Psoas muscle (tissue), 8 donors: ENCODE measurements at places on chromosomes 2 and 18. TPM values are rescaled to one million over a fixed set of nuclear protein-coding genes. Genes with fewer than 3 reads are reported as not detected.

DNA sequence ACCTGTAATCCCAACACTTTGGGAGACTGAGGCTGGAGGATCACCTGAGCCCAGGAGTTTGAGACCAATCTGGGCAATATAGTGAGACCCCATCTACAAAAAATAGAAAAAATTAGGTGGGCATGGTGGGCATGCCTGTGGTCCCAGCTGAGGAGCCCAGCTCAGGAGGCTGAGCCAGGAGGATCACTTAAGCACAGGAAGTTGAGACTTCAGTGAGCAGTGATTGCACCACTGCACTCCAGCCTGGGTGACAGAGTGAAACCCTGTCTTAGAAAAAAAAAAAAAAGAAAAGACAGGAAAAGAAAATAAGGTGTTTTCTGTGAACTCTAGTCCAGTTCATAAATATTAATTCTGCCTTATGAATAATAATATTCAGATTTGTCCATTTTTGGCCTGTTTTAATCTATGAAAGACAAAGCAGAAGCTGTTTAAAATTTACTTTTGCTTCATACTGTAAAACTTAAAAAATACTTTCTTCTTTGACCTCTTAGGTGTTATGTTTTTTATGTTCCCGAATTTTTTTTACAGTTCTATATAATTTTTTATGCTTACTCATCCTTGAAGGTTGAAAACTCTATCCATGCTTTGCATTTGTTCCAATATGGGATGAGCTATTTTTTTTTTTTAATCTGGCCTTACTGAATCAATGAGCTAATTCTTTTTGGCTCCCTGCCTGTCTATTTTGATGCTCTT lies 8.4 kb upstream of the ANXA4 start:
- DNase-seq: no peak
- no peaks in the 10 kb centered on the region for H3K27me3 ChIP-seq
- H3K27ac ChIP-seq: no peak overlapping the region
- no peak overlapping the region for H3K4me3 ChIP-seq
- no peaks in the 10 kb centered on the region for H3K4me1 ChIP-seq

DNA sequence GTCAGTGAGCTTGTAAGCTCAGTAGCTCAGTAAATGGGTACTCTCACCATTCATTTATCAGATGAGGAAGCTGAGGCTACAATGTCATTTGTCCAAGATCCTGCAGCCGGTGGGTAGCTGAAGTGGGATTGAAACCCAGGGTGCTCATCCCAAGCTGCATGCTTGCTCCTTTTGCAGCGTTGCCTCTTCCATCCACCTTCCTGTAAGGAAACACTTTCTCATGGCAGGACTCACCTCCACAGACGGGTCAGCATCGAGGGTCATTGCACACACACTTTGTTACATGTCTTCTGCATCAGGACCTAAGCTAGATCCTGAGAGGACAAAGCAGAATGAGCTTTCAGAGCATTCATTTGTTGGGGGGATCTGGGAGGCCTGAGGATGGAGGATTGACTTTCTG lies 60.7 kb downstream of the ACOXL start:
- no peaks in the 10 kb centered on the region for H3K4me1 ChIP-seq
- no peaks in the 10 kb centered on the region for H3K27me3 ChIP-seq
- DNase-seq: no peak
- H3K27ac ChIP-seq: no peak overlapping the region
- no peak overlapping the region for H3K4me3 ChIP-seq

GRCh38 chr2:31694444-31694843 lies 113.7 kb upstream of the SRD5A2 start:
- no peaks in the 10 kb centered on the region for H3K36me3 ChIP-seq
- no peaks in the 10 kb centered on the region for H3K4me1 ChIP-seq

- no peak overlapping the region for H3K4me3 ChIP-seq
- no peaks in the 10 kb centered on the region for H3K36me3 ChIP-seq
- H3K27me3 ChIP-seq: peaks cover 2% of the 10 kb centered on the region
- H3K27ac ChIP-seq: no peak overlapping the region
- H3K4me1 ChIP-seq: no peaks in the 10 kb centered on the region
Observed at GRCh38 chr2:207037896-207038295, 98.6 kb downstream of the CPO start.

DNA sequence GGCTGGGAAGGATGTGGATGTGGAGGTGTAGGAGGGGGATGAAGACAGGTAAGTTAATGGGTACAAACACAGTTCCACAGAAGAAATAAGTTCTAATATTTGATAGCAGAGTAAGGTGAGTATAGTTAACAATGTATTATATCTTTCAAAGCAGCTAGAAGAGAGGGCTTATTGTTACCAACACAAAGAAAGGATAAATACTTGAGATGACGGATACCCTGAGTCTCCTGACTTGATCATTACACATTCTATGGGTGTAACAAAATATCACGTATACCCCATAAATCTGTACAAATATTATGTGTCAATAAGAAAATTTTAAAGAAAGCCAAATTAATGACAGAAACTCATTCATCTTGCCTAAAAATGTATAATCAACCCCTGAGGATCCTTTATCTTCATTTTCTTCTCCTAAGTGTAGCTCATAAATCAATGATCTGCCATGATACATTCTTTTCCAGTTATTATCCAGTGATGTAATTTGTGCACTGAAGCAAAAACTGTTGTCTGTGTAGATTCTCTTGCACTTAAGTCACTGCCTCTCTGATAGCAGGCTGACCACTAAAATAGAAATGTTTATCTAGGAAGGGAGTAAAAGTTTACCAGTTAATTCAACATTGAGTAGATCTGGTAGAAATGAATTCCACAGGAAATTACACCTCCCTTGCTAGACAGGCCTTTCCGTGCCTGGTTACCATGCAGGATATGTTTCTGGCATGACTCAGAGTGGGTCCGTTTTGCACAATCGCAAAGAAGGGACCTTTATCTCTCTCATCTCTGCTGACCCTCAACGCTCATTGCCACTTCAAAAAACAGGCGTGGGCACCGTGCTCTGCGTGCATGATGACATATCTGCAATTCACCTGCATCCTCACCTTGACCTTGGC lies 249.7 kb upstream of the NCKAP5 start:
- H3K27ac ChIP-seq: no peak overlapping the region
- no peak overlapping the region for H3K4me3 ChIP-seq
- H3K27me3 ChIP-seq: no peaks in the 10 kb centered on the region
- no peaks in the 10 kb centered on the region for H3K4me1 ChIP-seq
- no peaks in the 10 kb centered on the region for H3K36me3 ChIP-seq

DNA sequence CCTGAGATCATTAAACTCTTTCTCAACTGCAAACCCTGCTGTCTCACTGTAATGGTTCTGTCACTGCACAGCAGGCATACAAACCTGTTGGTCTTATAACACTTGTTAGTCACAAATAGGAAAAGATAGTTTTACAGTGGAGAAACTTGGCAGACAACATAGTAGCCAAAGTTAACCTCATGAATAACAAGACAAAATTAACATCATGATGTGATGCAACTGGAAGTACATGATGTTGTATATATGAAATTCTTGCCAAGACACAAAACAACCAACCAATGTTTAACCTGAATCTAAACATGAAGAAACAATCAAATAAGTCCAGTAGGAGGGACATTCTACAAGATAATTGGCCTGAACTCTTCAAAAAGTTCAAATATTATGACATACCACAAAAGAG lies 189.3 kb downstream of the RNF152 start:
- H3K4me3 ChIP-seq: no peak overlapping the region
- H3K27me3 ChIP-seq: no peaks in the 10 kb centered on the region
- no peak overlapping the region for H3K27ac ChIP-seq
- H3K36me3 ChIP-seq: no peaks in the 10 kb centered on the region
- no peak for DNase-seq

GRCh38 chr18:50281972-50282520 lies 723 bp upstream of the MBD1 start:
- peak overlapping the region; percentile 94 for H3K27ac ChIP-seq
- DNase-seq: no peak
- peaks cover 69% of the 10 kb centered on the region for H3K36me3 ChIP-seq
- peaks cover 20% of the 10 kb centered on the region for H3K4me1 ChIP-seq
- H3K27me3 ChIP-seq: no peaks in the 10 kb centered on the region

DNA sequence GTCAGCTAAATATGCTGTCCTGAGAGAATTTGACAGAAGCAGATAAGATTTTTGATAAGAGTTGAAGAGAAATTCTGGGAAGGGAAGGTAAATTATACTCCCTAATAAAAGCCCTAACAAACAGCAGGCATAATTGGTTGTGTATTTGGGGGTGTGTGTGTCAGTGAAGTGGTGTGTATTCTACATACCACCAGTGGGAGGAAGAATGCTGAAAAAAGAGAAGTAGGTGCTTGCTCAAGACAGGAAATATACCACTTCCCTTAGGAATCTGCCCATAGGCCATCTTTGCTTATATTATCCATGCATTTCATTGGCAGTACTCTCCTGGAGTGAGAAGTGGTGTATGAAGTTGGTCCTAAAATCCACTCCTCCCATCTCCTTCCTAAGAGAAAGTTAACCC lies 76.2 kb downstream of the FMNL2 start:
- H3K4me3 ChIP-seq: no peak overlapping the region
- no peaks in the 10 kb centered on the region for H3K36me3 ChIP-seq
- DNase-seq: no peak
- no peak overlapping the region for H3K27ac ChIP-seq
- peaks cover 60% of the 10 kb centered on the region for H3K4me1 ChIP-seq
- H3K27me3 ChIP-seq: no peaks in the 10 kb centered on the region

- no peaks in the 10 kb centered on the region for H3K4me1 ChIP-seq
- DNase-seq: peak; percentile 61
- no peak overlapping the region for H3K4me3 ChIP-seq
- peaks cover 98% of the 10 kb centered on the region for H3K36me3 ChIP-seq
Observed at GRCh38 chr2:190979906-190980629, 33.9 kb downstream of the STAT1 start.

DNA sequence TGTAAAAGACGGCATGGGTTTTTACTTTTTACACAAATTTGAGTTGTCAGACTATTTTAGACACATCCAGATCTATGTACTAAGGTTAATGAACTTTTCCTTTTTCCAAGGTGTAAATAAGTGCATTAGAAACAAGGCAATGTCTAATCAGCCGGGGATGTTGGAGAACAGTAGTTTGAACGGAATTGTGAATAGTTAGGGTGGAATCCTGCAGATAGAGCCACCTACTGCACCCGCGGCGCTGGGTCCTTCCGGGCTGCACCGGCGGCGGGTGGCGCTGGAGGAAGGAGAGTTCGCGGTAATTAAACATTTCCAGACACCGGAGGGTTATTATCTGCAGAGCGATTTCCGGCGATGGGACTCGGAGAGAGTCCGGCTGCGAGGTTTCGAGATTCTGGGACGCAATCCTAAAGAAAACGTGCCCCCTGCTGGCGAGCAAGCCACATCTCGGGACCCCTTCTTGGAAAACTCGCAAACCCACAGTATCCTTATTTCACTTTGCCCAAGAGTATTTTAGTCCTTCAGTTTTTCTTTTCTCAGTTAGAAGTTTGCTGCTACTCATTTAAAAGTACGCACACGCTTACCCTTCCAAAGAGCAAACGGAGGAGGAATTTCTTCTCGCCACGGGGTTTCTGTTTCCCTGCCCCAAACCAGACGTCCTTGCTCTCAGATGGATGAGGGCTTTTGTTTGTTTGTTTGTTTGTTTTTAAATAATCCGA lies 4.5 kb upstream of the OSR1 start:
- peak; percentile 86 for DNase-seq
- no peak overlapping the region for H3K27ac ChIP-seq
- no peaks in the 10 kb centered on the region for H3K36me3 ChIP-seq
- peak overlapping the region; percentile 78 for H3K4me3 ChIP-seq
- no peaks in the 10 kb centered on the region for H3K4me1 ChIP-seq
- no peaks in the 10 kb centered on the region for H3K27me3 ChIP-seq

- H3K36me3 ChIP-seq: no peaks in the 10 kb centered on the region
- DNase-seq: peak; percentile 64
- peaks cover 45% of the 10 kb centered on the region for H3K4me1 ChIP-seq
- H3K27me3 ChIP-seq: no peaks in the 10 kb centered on the region
Observed at GRCh38 chr2:224584111-224584784, 915 bp downstream of the CUL3 start.

DNA sequence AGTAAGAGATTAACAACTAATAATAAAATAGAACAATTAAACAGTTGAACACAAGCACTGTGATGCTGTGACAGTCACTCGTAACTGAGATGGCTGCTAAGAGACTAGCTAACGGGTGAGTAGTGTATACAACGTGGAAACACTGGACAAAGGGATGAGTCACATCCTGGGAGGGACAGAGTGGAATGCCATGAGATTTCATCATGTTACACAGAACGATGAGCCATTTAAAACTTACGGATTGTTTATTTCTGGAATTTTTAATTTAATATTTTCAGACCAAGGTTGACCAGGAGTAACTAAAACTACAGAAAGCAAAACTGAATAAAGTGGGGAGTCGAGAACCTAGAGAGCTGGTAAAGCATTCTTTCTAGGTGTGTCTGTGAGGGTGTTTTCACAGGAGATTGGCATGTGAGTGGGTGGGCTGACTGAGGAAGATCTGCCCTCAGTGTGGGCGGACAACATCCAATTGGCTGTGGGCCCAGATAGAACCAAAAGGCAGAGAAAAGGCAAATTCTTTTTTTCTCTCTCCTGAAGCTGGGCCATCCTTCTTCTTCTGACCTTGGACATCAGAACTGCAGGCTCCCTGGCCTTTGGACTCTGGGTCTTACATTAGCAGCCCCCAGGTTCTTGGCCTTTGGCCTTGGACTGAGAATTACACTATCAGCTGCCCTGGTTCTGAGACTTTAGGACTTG lies 14.6 kb downstream of the TMSB10 start:
- H3K4me1 ChIP-seq: peaks cover 3% of the 10 kb centered on the region
- no peaks in the 10 kb centered on the region for H3K36me3 ChIP-seq
- H3K27ac ChIP-seq: peak overlapping the region; percentile 67

DNA sequence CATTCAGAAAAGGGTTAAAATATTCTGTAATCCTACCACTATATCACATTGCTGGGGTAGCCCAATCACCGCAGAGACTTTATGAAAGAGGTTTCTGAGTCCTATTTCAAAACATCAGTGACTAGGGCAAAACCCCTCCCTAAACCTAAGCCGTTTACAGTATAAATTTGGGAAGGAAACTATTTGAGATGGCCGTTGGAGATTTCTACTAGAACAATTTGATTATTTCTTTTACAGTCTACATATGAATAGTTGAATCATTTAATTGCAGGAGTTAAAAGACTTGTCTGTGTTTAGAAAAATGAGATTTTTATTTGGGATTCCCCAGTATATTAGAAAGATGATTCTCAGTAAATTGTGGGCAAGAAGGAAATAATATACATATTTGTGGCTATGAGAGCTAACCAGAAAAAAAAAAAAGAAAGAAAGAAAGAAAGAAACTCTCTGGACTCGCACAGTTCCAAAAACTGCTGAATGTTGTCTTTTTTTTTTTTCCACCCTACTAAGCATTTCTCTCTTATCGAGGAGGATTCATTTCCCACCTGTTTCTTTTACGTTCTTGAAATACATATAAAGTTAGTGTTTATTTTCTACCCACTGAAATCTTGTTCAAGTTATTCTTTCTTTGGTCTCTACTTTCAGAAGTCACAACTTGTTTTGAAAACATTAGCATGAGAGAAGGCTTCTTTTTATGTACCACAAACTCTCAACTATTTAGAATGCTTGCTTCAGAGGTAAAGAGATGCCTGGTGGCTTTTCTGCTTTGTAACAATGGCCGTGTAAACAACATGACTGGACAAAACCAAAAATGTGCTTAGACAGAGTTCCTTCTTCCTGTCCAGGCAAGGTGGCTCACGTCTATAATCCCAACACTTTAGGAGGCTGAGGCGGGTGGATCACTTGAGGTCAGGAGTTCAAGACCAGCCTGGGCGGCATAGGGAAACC lies 65.9 kb downstream of the BCL2 start:
- peak overlapping the region; percentile 67 for H3K27ac ChIP-seq
- peak overlapping the region; percentile 44 for H3K4me3 ChIP-seq
- no peak for DNase-seq
- H3K27me3 ChIP-seq: no peaks in the 10 kb centered on the region
- no peaks in the 10 kb centered on the region for H3K36me3 ChIP-seq

The FANCL gene
- total RNA-seq: 5.5 TPM

The PLEKHH2 gene
- total RNA-seq: 0.34 TPM

The PKDCC gene
- total RNA-seq: 159 TPM

The CRIM1 gene
- 66.2 TPM for total RNA-seq

The TNFRSF11A gene
- total RNA-seq: 1.3 TPM
